Cerebellar nuclear complex (tissue), 1 donor: ENCODE measurements at places on chromosomes 6 and 20.

- DNase-seq, result no peak
These were observed 455.7 kb downstream of the CD83 start for GRCh38 chr6:14573267-14573666.

DNA sequence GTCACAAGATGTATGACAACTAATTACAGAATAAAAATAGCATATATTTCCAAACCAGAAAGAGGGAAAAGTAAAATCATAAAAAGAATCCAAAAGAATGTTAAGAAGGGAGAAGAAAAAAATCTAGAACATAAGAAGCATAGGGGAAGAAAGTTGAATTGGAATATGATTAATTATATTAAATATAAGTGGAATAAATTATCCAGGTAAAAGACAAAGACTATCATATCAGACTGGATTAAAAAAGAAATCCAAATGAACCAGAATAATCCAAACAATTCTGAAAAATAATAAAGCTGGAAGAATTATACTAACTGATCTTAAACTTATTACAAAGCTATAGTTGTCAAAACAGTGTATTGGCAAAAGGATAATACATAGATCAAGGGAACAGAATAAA is 23.6 kb downstream of the CSNK2A1 start:
- no peak for DNase-seq

DNA sequence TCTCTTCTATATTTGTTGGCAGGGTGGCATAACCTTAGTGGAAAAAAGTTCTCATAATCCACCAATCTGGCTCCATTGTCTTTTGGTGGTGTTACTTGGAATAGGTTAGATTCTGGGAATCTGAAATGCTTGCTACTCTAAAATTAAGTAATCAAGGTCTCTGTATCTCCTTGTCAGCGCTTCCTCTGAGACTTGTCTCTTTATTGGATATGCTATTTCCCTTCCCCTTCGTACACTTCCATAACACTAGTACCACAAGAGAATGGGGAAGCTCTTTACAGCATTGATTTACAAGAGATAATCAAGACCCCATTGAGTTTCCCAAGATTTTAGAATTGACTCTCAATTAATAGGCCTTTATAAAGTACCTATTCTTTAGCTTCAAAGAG is 280.2 kb downstream of the ADGB start:
- DNase-seq, result no peak

GRCh38 chr6:15242937-15243614 is 2.8 kb upstream of the JARID2 start:
- no peak for DNase-seq

DNA sequence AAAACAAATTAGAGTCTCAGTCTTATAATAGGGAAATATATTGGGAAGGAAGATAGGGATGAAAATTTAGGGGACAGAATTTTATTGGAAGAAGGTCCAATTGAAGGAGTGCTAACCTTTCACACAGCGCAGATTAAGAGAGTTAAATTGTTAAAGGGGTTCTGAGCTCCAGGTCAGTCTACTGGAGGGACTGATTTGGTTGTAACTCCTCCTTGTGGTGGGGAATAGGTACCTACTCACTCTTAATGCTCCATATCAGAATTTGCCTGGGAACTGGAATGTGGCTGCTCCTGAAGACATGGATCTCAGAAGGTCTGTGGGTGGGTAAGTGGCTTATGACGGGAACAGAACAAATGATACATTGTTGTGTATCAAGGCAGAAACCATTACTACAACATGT is 143.5 kb downstream of the FLRT3 start:
- no peak for DNase-seq

DNA sequence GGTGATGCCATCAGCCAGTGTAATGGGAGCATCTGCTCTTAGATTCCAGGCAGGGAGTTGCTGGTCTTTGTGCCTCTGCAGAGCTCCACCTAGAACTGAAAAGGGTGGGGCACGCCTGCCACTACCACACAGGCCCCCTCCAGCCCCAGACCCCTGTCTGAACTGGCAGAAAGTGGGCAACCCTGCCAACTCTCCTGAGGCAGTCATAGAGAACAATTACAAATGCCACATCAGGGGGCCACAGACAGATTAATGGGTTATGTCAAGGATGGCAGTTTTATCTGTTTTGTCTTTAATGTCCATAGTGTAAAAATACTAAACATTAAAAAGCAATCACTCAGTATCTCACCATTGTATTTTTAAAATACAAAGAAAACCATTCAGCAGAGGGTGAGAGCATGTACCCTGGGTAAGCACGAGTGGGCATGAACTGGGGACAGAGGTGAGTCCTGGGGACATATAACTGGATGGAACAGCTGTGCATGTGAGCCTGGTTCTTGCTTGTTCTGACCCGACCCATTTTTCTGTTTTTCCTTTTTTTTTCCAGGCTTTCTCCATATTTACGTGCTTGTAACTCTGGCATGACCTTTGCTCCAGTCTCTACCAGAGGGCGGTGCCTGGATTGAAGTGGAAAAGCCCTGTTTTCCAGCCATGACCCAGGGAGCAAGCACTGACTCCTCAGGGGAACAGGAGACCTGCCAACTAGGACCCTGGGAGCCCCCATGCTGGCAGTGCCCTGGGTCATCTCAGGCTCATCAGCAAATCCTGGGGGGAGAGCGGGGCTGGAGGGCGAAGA is 8.2 kb downstream of the TRAF3IP2 start:
- DNase-seq, result no peak

- no peak for DNase-seq
These were observed 59.0 kb downstream of the SGK1 start for GRCh38 chr6:134258849-134259306.

DNA sequence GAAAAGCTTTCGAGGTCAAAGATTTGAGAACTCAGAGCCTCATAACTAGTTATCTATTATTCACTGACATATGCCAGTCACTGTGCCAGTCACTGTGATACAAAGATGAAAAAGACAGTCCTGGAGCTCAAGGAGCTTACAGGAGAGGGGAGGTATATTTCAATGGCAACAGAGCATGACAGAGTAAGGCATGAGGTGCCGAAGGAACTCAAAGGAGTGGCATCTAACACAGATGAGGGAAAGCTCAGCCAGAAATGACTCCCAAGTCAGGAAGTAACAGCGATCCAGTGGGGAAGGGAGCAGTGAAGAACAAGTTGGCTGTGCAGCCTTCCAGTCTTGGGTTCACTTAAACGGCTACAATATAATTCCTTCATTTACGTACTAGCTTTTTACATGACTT is 46.6 kb downstream of the DTNBP1 start:
- no peak for DNase-seq

- no peak for DNase-seq
These were observed 65.4 kb downstream of the ARHGAP18 start for GRCh38 chr6:129644567-129645015.

DNA sequence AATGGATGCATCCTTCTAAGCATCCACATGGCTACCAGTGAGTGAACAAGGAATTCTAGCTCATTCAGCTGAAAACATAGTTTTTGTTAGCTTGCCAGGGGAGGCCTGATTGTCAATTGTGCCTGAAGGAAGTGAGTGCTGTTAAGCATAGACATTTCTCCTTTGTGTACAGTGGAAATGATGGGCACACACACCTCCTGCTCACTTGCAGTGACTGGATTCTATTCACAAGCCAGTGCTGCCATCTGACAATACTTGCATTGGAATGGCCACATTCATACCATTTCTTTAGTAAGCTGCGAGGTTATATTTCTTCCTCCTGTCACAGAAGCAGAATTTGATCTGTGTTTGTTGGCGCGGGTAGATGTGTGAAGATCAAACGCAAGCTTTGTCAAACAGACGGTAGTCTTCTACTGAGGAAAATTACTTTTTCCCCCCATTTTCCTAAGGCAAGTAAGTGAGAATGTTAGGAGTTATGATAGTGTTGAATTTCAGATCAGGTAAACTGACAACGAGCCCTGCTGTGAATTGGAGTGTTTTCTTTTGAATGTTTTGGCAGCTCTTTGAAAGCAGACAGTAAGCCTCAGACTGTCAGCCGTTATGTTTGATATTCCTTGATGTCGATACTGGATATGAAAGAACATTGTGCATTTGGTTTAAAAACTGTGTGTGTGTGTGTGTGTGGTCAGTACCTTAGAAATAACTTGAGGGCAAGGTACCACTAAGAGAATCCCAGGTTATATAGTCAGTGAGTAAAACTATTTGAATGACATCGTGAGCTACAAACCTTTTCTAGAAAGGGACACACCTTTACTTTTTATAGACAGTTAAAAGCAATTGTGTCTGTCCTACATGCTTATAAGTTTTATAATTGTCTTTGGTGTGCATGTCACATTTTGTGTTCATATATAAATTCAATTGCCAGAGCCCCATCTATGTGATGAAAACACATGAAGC is 84.2 kb upstream of the BMP2 start:
- DNase-seq, result no peak

DNA sequence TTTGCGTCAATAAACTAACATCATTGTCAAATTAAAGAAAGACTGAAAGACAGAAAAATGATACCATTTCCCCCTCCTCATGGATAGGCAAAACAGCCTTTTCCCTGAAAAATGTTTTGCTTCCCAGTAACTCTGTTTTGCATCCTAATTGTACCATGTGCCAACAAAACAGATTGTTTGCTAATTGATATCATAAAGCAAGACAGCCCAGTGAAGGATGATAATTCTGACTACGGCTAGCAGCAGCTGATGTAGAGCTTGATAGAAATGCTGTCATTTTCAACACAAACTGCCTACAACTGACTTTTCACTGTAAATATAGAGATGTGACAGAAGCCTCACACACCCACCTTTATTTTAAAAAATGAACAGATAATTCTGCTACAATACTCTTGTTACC is 1061.6 kb downstream of the HACE1 start:
- DNase-seq, result peak; percentile 86

DNA sequence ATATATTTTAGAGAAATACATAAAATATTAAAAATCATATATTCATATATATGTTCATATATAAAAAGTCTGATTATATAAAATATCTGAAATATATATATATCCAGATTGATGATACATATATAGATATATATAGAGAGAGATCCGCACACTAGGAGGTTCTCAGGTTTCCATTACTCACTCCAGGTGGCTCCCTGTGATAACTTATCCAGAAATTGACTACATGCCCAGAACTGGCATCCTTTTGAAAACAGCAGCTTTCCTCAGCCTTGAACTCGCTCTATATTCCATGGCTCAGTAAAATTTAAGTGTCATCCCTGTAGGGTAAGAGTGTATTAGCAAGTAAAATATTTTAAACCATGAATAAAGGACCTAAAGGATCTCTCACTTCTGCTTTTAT is 206.8 kb downstream of the TINAG start:
- no peak for DNase-seq

GRCh38 chr6:33857093-33857931 is 53.5 kb upstream of the MLN start:
- DNase-seq, result no peak

- no peak for DNase-seq
These were observed 25.3 kb upstream of the KIF25 start for GRCh38 chr6:167972193-167972592.

GRCh38 chr20:13017235-13017634 is 8.5 kb downstream of the SPTLC3 start:
- no peak for DNase-seq

DNA sequence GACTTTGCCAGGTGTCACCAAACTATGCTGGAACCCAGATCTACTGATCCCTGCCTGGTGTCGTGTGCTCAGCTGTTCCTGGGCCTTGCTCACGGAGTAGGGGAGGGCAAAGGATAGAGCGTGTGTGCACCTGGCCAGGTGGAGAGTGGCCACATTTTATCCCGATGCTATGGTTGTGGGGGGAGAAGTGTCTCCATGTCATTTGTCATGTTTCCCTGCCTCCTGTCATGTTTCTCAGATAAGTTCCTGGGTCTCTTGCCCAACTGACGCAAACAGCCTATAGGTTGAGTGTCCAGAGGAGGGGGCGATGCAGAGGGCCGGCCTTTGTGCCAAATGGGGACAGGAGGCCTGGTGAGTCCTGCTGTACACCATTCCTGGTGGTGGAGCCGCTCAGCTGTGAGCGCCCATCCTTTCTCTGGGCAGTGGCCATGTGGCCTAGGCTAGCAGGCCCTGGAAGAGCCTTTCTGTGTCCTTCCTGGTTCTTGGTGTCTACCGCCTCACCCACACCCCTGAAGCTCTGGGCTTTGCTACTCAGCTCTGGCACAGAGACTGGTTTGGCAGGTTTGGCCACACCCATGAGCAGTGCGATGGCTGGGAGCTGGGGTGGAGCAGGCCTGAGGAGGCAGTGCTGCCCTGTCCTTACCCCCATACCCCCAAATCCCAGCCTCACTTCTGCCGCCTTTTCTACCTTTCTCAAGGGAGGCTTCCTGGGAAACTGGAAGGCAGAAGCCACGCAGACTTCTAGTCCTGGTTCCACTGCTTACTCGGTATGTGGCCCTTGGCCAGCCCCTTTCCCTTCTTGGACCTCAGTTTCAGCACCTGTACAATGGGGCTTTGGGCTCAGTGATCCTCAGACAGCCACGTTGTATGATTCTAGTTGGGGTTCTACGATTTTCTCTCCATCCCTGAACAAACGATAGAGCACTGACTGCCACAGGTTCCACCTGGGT is 32.3 kb upstream of the EPB41L1 start:
- no peak for DNase-seq

- DNase-seq, result no peak
These were observed 212.9 kb upstream of the PRDM1 start for GRCh38 chr6:105873211-105873704.
